Progenitor cell of endocrine pancreas (in vitro differentiated cells): ENCODE measurements at places on chromosomes 12 and 14.
A peak's percentile ranks its signal among the peaks of the same experiment; 100 is the strongest.

DNA sequence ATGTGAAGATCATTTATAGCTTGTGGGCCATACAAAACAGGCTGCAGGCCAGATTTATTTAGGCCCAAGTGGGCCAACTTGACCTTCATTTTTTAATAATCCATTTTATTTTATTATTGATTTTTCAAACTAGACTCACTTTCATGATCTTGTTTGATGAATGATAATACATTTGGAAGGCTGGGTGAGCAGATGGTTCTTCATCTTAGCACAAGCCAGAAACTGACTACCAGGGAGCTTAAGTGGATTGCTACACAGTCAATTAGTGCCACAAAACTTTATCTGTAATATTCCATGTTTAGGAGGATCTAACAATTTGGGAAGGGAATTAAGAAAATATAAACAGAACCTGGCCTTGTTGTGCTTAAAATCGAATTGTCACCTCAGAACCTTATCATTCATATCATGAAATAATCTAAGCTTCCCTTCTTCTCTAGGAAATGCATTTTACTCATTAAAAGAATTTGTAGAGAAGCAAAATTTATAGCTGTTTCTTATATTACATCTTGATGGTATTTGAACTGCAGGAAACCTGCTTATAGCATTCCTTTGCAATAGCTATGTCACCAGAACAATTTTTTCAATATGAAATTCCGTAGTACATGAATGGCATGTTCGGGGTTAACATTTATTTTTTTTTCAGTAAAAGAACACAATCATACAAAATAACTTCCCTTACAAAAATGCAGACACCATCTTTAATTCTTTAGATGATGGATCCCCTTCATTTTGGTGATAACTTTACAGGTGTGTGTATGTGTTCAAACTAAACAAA is 62.0 kb upstream of the CSRP2 start:
- DNase-seq = no peak

- DNase-seq = no peak
These were observed 217.7 kb upstream of the ATXN7L3B start for GRCh38 chr12:74319886-74320285.

DNA sequence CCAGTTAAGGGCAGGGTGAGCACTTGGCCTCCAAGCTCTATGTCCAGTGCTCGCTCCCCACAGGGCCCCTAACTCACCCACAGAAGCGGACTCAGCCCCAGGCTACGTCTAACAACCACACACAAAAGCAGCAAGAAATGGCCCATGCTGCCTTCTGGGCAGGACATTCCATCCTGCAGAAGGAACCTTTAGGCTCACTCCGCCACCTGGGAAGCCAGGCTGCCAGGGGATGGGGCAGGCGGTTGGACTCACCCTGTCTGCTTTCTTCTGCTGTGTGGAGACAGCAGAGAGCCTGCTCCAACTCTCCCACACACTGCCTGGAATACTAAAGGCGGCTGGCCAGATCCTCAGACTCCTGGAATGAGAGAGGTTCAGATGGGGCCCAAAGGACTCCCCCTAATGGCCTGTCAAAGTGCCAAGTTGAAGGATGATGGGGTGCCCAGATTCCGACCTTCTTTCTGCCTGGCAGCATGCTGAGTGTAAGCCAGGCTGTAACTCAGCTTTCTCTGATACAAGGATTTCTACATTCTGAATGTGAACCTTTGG is 27.7 kb upstream of the BLTP3B start:
- no peak for DNase-seq

GRCh38 chr12:52710730-52711129 is 7.4 kb upstream of the KRT77 start:
- DNase-seq = no peak

DNA sequence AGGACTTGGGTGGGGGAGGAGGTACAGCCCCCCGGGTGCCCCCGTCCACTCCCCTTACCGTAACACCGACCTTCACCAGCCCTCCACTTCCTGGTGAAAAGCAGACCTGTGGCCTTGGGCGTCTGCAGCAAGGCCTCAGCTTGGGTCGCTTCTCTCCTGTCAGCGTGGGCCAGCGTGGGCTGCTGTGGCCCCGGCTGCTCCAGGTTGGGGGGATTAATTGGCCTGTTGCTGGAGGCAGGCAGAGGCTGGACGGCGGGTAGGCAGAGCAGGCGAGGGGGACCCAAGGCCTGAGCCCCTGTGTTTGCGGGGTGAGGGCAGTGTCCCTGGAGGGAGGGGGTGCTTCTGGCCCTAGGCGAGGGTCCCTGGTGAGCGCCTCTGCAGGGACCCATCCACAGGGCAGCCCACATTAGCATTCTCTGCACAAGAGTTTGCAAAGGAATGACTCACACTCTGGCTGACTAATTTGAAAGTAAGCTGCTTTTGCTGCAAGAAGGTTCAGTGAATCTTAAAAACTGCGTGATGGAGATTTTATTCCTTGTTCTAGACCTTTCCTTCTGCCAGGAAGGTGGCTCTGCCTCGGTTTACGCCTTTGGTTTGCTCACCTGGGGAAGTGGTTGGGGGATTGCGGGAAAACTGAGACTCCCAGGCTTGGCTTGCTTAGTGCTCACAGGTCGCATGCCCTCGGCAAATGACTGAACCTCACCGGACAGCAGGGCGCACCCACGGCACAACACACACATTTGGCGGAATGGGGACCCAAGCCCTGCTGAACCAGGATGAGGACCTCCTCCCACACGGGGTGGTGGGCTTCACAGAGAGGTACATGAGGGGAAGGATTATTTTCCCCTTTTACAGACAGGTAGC is 37.9 kb upstream of the DLK1 start:
- no peak for DNase-seq

- DNase-seq = peak; percentile 16
These were observed 25.6 kb downstream of the RNASE10 start for GRCh38 chr14:20530771-20531571.

DNA sequence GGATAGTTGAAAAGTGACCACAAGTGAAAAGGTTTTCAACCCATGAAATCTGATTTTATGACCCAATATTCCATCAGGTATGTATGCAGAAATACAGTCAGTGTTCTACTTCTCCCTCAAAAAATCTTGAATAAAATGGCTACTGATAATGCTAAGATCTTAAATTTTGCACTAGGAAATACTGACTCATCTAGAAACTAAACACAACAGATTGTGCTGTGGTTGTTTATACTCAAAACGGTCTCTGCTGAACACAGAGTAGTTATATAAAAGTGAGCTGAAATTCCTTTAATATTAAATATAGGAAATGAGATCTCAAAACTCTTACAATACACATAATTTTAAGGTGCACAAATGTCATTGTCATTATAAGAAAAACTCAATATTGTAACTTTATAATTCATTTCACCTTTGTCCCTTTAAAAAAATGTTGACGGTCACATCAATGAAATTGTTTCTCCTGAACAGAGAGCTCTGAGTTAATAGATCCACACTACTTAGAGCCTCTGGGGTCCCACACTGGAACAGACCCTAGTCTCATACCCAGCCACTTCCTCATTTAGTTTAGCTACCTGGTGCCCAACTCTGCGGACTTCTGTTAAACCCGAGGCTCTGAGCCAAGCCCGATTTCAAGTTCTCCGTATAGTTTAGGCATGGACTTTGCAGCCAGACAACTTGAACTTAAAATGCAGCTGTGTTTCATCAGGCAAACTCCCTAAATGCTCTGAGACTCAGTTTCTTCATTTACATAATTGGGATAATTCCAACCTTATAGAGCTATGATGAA is 9.3 kb downstream of the COCH start:
- no peak for DNase-seq

- DNase-seq = no peak
These were observed 33.9 kb upstream of the FAM222A start for GRCh38 chr12:109679501-109680263.

DNA sequence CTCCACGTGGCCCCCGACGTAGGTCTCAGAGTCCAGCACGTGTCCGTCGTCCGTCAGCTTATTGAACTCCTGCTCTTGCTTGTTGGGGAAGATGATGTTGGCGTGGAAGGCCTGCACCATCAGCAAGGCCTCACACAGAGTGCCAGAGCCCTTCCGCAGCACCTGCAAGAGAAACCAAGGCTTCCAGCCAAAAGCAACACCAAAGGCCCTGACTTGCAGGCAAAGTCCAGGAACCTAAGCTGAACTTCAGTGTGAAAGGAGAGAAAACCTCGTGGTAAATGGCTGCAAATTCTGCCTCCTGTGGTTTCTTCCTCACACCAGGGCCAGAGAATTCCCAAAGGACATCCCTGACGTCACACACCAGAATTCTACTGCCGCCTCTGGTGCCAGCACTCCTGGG is 14.5 kb downstream of the POLE start:
- no peak for DNase-seq

DNA sequence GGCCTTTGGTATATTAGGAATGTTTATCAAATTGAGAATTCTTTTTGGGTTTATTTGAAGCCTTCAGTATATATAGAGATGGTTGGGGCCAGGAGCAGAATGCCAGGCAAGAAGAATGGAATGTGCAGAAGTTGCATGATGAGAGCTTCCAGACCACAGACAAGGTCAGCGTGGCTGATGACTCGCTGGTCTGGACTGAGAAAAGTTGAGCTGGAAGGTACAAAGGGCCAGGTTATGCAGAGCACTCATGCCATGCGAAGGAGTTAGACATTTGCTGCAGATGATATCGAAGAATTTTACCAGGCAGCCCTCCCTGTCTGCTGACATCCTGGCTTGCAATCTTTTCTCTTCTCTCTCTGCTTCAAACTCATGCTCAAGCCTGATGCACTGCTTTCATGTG is 196.2 kb upstream of the ARHGAP5 start:
- DNase-seq = no peak

DNA sequence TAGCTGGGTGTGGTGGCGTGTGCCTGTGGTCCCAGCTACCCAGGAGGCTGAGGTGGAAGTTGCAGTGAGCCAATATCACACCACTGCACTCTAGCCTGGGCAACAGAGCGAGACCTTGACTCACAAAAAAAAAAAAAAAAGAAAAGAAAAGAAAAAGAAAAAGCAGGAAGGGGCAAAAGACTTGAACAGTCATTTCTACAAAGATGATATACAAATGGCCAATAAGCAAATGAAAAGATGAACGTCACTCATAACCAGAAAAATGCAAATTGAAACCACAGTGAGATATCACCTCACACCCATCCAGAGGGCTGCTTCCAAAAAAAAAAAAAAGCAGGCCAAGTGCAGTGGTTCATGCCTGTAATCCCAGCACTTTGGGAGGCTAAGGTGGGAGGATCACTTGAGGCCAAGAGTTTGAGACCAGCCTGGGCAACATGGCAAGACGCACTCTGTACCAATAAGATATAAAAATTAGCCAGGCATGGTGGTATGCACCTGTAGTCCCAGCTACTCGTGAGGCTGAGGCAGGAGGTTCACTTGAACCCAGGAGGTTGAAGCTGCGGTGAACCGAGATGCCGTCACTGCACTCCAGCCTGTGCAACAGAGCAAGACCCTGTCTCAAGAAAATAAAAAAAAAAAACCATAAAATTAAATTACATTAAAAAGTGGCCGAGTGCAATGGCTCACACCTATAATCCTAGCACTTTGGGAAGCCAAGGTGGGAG is 20.5 kb downstream of the UBC start:
- no peak for DNase-seq

GRCh38 chr14:77100961-77101360 is 2.9 kb downstream of the CIPC start:
- DNase-seq = no peak

DNA sequence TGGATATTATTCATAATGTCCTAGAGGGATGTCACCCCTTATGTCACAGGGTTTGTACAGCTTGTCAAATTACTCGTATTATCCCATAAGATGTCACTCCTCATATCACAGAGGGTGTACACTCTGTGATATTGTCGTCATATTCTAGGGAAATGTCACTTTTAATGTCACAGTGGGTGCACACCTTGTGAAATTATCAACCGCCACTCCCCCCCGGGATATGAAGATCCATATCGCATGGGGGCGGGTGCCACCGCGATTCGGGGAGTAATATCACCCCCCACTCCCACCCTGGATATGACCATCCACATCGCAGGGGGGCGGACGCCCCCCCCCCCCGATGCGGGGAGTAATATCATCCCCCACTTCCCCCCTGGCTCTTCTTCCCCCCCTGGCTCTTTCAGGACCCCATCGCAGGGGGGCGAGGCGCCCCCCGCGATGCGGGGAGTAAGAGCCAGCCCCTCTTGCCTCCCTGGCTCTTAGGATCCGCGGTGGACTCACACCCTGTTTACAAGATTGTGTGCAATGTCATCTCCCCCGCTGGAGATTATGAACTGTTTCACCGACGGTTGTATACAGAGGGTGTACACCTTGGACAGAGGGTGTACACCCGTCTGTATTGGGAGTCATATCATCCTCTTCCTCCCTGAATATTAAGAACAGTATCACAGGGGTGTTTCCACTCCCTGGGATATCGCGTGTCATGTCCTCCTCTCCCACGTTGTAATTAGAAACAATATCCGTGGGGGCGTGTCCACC is 92.8 kb downstream of the FRMD6 start:
- DNase-seq = no peak

DNA sequence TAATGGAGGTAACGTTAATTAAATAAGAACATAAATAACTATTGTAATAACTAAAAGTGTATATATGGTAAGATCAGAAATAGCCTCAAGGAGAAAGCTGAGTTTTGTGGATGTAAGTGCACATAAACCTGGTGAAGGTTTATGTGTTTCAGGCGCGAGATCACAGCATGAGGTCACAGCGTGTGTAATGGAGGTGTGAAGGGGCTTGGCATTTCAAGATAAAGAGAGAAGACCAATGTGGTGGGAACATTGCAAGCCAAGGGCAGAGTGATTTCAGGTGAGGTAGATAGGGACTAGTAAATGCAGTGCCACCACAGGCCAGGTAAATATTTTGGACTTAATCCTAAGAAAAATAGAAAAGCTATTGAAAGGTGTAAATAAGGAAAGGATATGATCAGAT is 21.7 kb upstream of the KICS2 start:
- no peak for DNase-seq

DNA sequence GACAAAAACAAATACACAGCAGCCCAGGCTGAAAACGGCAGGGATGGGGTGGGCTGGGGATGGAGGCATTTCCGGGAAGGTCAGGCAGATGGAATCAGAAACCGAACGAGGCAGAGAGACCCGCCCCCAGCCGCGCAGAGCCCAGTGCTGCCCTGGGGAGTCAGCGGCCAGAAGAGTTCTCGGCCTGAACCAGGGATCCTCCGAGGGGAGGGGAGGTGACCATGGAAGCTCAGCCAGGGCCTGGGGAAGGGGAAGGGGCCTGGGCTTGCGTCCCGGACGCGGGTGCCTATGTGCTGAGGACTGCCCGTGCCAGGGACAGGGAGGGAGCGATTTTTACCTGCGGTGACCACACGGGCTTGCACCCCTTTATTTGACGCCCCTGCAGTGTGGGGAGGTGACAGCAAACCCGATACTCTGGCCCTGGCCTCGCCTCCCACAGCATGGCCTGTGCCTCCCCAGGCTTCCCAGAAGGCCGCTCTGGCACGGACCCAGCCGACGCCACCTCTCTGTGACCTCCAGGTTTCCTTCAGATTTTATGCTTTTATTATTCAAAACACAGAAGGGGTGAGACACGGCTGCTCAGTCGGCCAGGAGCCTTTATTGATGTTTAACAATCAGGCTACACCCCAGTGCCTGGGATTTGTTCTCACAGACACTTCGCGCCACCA is 7.7 kb downstream of the LRCOL1 start:
- DNase-seq = no peak

DNA sequence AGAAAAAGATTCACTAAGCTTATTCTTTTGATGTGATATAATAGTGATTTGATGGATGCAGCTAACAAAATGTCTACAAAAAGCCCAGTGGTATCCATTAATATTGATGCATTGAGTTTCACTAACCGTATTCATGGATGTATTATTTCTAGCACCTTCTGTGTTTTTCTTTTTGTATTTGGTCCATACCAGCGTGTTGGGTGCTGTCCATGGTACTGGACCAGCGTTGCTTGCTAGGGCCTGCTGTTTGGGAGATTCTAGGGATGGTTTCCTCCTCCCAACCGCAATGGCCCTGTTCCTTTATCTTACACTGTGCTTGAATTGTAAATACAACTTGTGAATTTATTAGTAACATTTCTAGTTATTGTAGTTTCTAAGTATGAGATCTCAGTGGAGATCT is 31.7 kb downstream of the ANO4 start:
- peak; percentile 64 for DNase-seq
